Posterior vena cava (tissue), 2 donors: ENCODE measurements at places on chromosomes 2 and 18. TPM values are rescaled to one million over a fixed set of nuclear protein-coding genes. Genes with fewer than 3 reads are reported as not detected.

DNA sequence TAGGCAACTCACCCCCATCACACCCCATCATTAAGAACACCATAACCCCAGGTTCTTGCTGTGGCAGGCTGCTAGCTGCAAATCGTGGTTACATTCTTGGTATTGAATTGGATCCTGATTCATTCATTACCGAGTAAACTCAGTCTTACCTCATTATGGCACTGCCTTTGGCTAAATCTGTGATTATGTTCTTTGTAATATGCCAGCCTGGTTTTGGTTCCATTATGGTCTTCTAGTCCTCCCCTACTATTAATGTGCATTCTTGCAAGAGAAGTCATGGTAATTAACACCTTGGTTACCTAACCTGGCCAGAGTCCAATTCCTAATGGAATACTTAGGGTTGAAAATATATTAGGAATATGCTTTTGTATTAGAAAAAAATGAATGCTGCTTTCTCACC lies 258.9 kb upstream of the APCDD1 start:
- no peak for DNase-seq

GRCh38 chr18:55355223-55355622 lies 232.8 kb downstream of the TCF4 start:
- DNase-seq = no peak

DNA sequence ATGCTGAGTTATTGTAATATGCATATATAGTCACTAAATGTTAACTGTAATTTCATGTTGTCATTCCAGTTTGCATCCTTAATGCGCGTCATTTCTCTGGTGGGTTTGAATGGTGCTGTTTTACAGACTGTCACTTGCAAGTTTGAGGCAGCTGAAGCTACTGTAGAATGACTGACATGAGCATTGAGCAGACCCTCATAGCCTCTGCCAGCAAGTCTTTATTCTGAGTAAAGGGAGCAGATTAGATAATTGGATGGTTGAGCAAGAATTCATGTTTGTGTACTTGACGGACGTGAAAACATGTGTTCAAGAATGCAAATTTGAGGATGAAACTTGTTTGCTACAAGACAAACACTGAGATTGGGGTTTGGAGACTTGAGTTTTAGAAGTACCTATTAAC lies 854.8 kb upstream of the KLHL29 start:
- no peak for DNase-seq

Gene ALMS1
- 21.2 TPM for total RNA-seq

DNA sequence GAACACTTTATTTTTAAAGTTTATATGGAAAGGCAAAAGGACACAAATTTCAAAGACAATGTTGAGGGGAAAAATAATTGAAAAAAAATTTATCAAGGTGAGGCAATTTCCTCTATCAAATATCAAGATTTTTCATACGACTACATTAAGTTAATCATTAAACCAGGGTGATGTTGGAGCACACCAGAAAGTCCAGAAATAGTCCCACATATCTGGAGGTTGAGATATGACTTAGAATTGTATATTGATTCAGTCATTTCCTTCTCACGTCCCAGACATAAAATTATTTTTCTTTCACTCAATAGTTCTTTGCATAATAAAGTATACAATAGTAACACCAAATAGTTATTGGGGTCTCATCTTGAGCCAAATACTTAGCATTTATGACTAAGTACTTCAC lies 605.1 kb downstream of the NUP35 start:
- no peak for DNase-seq

Gene AKAIN1
- total RNA-seq = not detected

GRCh38 chr2:171692331-171692730 lies 5.1 kb downstream of the DYNC1I2 start:
- no peak for DNase-seq

Gene TLX2
- not detected for total RNA-seq

DNA sequence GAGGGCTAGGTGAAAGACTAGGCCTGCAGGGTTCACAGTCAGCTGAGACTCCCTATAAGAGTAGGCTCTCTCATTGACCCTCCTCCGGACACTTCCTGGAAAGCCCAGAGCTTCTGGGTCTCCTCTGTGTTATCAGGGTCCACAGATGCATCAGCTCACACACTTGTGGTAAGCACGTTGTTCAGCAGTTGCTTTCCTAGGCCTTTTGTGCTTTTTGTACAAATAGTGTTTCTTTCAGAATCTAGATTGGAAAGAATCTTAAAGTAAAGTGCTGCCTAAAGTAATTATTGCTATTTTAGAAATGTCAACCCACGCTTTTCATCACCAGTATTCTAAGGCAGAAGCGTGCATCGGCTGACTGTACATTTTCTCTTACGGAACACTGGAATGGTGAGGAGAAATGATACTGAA lies 15.5 kb downstream of the SLC9A2 start:
- DNase-seq = no peak

Gene UGT1A5
- total RNA-seq = not detected

DNA sequence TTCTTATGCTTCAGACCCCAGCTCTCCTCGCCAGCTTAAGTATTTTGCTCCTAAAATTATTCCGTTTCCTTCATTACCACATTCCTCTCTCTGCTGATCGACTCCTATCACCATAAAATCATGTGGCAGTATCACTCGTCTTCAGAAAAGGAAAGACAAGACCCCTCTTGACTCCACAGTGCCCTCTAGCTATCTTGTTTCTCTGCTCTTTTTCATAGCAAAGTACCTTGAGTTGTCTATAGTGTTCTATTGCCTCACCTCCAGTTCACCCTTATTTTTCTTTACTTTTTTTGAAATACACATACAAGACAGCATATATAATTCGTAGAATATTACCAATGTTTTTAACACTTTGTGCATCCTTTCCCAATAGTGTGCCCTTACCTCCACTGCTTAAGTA lies 273.2 kb upstream of the SIX3 start:
- no peak for DNase-seq

Gene FAM210A
- 18.4 TPM for total RNA-seq

DNA sequence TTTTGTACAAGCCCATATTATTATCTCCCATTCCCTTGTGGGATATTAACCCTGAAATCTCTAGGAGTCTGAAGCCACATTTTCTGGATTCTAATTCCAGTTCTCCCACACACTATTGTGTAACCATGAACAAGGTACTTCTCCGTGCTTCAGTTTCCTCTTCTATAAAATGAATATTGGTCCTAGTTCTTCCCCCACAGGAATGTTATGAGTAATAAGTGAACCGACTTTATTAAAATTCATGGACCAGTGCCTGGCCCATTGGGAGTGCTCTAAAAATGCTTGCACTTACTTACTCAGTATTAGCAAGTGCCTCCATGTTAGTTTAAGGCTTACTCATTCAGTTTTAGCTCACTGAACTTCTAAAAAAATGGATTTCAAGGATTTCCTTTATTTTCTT lies 1.4 kb upstream of the ACMSD start:
- DNase-seq = no peak

GRCh38 chr18:11369556-11369955 lies 220.2 kb upstream of the PIEZO2 start:
- no peak for DNase-seq

DNA sequence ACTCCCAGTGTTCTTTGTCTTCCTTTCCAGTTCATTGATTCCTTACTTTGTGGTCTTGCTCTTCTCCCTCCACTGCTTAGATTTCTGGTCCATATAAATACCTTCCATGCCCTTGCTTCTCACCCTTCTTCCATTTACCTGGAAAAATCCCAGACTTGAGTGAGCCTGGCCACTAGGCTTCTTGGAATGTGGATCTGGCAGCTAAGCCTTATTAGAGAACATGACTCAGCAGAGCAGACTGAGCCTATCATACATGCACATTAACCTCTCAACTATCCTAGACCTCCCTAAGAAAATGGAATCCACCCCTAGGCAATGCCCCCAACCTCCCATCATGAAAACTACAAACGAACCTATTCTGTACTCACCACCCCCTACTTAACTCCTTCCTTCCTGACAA lies 127.7 kb downstream of the RHBDD1 start:
- no peak for DNase-seq

- DNase-seq = no peak
These were observed 940 bp upstream of the BOLA3 start for GRCh38 chr2:74148457-74149246.

DNA sequence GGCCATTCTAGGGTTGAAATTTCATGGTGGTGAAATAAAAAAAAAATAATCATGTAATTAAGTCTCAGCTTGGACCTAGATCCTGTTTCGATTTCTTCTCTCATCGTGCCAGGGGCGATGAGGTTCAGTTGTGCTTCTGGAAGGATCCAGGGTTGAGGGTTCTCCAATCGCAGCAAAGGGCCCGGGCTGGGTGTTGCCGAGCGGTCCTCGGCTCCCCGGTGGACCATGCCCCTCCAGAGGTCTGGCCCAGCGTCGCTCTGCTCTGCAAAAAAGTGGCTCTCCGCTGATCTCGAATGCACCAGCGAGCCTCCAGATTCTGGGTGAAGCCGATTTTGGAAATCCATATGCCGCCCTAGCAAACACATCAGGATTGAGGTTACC lies 39.0 kb downstream of the EN1 start:
- DNase-seq = no peak

Gene GREB1L
- total RNA-seq = 1.0 TPM
